CD4-positive, alpha-beta T cell (primary cell): ENCODE measurements at places on chromosomes 7 and 10. TPM values are rescaled to one million over a fixed set of nuclear protein-coding genes. Genes with fewer than 3 reads are reported as not detected.

Gene ATG9B
- total RNA-seq = 17.1 TPM

Gene GATAD1
- total RNA-seq = 12.0 TPM

Gene ZNF438
- total RNA-seq = 2.0 TPM

Gene PNLIPRP2
- total RNA-seq = not detected

Gene PRKCQ
- 43.4 TPM for total RNA-seq

Gene KCNIP2
- 1.6 TPM for total RNA-seq

Gene TCERG1L
- total RNA-seq = not detected

Gene ADCYAP1R1
- not detected for total RNA-seq

Gene LGI1
- not detected for total RNA-seq

Gene NEBL
- 0.22 TPM for total RNA-seq

Gene PON3
- total RNA-seq = not detected

Gene MYPN
- not detected for total RNA-seq

Gene FFAR4
- not detected for total RNA-seq

Gene RBM20
- total RNA-seq = 0.91 TPM

Gene TAS2R16
- not detected for total RNA-seq

Gene YAE1
- total RNA-seq = 5.0 TPM

Gene HOXA6
- total RNA-seq = not detected

Gene CSTF2T
- total RNA-seq = 28.4 TPM

Gene NAT16
- not detected for total RNA-seq

Gene HOXA5
- total RNA-seq = not detected

Gene PTPRZ1
- total RNA-seq = not detected

Gene SAMD9L
- total RNA-seq = 8.5 TPM

Gene SRRT
- 355 TPM for total RNA-seq

Gene PTCD1
- total RNA-seq = 4.8 TPM

Gene OR2A1
- 0.19 TPM for total RNA-seq

Gene COX15
- total RNA-seq = 7.7 TPM

Gene PAX2
- total RNA-seq = not detected

Gene LUC7L2
- total RNA-seq = 194 TPM

Gene MAT1A
- total RNA-seq = not detected

Gene RNLS
- total RNA-seq = 0.95 TPM

Gene ACHE
- 0.22 TPM for total RNA-seq

Gene HABP2
- not detected for total RNA-seq

Gene TMEM229A
- not detected for total RNA-seq

Gene VWA2
- total RNA-seq = not detected

Gene MARCHF5
- total RNA-seq = 36.1 TPM

Gene HACD1
- total RNA-seq = 0.77 TPM

Gene DKK1
- total RNA-seq = not detected

Gene EFCAB10
- 0.78 TPM for total RNA-seq

Gene ST8SIA6
- total RNA-seq = 0.19 TPM

Gene ZNF425
- 0.22 TPM for total RNA-seq

Gene LIPM
- not detected for total RNA-seq

Gene ERVW-1
- total RNA-seq = not detected

Gene DGKI
- not detected for total RNA-seq

Gene OPN1SW
- not detected for total RNA-seq

Gene NPY
- total RNA-seq = not detected

Gene SH2D4B
- total RNA-seq = 0.16 TPM

Gene SSC4D
- not detected for total RNA-seq

Gene GIMAP7
- total RNA-seq = 50.7 TPM

Gene PRKAR2B
- 0.42 TPM for total RNA-seq

Gene OPALIN
- not detected for total RNA-seq

Gene NPSR1
- total RNA-seq = not detected

Gene ZDHHC4
- 32.9 TPM for total RNA-seq

Gene TMEM178B
- not detected for total RNA-seq

Gene USP54
- 2.7 TPM for total RNA-seq

Gene ZNF316
- 46.2 TPM for total RNA-seq

Gene FOXI2
- not detected for total RNA-seq

Gene SLC16A12
- total RNA-seq = not detected

Gene OIT3
- not detected for total RNA-seq
